A172 (cell line): ENCODE measurements at places on chromosomes 3 and 15.

- peak; percentile 76 for DNase-seq
These were observed 2.2 kb upstream of the GRAMD2A start for GRCh38 chr15:72199721-72200212.

- DNase-seq = no peak
These were observed 6.8 kb downstream of the EDEM1 start for GRCh38 chr3:5194341-5194740.

GRCh38 chr3:69266585-69266984, 119.3 kb downstream of the FRMD4B start:
- no peak for DNase-seq

DNA sequence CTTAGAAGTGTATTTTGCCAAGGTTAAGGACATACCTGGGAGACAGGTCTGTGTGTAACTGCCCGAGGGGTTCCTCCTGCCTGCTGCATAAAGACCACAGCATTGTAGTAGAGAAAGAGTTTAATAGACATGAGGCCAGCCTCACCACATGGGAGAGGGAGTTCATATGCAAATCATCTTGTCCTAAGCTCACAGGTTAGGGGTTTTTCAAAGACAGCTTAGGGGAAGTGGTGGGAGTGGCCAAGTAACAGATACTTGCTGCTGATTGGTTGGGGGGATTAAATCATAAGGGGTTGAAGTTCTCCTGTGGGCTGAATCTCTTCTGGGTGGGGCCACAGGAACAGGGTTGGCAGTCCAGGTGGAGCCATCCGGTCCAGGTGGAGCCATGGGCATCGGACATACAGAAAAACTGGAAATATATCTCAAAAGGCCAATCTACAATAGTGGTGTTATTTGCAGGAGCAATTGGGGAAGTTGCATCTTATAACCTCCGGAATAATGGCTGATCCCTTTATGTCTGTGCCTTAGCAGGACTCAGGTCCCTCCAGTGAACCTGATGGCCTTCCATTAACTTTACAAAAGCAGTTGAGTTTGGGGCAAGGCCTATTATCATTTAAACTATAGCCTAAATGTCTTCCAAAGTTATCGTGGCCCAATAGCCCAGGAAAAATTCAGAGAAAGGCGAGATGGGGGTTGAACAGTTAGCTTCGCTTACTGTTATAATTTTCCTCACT, 86.0 kb upstream of the MFGE8 start:
- DNase-seq = no peak

DNA sequence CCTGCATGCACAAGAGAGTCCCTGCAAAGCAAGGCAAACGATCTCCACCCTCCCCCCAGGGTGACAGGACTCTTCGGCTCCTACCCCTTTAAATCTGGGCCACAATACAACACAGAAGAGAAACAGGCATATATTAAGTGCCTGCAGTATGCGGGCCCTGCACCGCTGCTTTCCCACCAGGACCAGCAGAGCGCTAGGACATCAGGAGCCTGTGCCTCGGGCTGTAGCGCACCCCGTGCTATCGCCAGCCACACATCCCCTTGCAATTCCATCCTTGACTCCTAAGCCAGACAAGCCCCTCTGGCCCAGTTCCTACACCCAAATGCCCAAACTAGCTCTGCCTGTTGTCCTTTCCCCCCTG, 4.1 kb downstream of the GALNT15 start:
- DNase-seq = no peak

DNA sequence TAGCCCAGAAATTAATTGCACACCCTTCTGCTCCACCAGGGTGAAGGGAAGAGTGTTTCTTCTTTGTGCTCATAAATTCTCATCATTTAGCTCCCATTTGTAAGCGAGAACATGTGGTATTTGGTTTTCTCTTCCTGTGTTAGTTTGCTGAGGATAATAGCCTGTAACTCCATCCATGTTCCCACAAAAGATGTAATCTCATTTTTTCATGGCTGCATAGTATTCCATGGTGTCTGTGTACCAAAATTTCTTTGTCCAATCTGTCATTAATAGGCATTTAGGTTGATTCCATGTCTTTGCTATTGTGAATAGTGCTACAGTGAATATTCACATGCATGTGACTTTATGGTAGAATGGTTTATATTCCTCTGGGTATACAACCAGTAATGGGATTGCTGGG, 86.8 kb downstream of the DTWD1 start:
- DNase-seq = no peak

DNA sequence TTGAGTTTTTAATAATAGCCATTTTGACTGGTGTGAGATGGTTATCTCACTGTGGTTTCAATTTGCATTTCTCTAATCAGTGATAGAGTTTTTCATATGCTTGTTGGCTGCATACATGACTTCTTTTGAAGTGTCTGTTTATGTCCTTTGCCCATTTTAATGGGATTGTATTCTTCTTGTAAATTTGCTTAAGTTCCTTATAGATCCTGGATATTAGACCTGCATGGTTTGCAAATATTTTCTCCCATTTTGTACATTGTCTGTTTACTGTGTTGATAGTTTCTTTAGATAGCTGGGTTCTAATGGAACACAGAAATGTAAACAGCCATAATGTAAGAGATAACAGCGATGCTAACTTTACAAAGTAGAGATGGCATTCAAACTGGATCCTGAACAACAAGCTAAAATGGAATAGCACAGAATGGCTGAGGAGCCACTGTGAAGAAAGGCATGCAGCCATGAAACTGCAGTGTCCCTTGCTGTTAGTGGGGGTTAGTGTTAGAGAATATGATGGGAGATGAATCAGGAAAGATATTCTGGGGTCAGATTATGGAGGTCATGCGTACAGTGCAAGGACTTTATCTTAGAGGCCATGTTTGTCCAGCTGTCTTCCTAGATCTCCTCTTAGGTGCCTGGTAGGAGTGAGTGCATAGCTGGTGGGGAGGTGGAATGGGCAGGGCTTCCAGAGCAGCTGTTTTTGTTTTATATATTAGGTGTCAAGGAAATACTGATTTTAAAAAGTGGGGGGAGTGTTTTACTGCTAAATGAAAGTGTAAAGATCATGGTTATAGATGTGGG, 48.1 kb downstream of the BBS4 start:
- DNase-seq = no peak

DNA sequence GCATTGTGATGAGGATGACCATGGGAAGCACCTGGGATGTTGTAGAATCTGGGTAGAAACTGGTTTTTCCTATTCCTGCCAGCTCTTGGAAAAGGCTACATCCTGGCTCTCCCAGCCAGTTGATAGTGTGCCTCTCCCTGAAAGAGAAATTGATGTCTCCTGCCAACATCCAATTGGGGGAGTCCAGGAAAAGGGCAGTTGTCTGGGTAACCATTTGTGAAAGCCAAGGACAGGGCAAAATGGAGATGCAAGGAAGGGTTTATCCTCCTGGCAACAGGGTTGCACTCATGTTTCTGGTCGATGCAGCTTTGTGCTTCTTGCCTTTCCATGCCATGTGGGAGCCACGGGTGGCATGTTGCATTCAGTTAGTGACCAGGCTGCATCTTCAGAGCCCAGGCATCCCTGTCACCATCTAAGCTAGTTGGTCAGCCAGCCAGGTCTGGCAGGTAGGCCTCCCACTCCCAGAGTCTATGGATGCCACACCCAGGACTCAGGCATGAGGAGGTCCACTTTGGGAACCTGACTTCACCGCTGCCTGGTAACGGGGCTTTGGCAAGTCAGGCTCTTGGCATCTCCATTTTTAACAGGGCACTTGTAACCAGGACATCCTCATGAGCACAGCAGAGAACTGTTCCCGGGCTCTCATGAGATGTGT, 153.5 kb downstream of the DNAJB8 start:
- no peak for DNase-seq

- DNase-seq = no peak
These were observed 39.0 kb downstream of the FSIP1 start for GRCh38 chr15:39743611-39744010.

GRCh38 chr3:104696470-104696869, 670.2 kb upstream of the ALCAM start:
- DNase-seq = no peak

- DNase-seq = no peak
These were observed 261.8 kb upstream of the GOLGA6L4 start for GRCh38 chr15:83973816-83974215.

GRCh38 chr3:115825046-115825445, 201.7 kb downstream of the GAP43 start:
- DNase-seq = peak; percentile 76

- no peak for DNase-seq
These were observed 32.7 kb downstream of the CD200 start for GRCh38 chr3:112365636-112366035.

GRCh38 chr3:3531476-3531875, 267.8 kb upstream of the LRRN1 start:
- DNase-seq = no peak

DNA sequence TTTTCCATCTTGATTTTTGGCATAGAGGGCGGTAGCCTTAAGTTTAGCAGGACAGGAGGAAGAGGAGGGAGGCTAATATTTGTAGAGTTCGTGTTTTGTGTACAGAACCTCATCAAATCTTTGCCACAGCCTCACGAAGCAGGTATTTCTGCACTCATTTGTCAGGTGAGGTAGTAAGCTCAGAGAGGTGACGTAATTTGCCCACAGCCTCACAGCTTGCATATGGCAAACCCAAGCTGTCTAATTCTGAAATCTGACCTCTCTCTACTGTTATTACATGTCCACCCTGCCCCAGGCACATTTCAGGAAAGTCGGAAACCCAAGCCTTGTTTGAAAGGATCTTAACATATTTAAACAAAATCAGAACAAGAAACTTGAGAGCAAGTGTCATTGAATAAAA, 91.1 kb upstream of the TPM1 start:
- no peak for DNase-seq

DNA sequence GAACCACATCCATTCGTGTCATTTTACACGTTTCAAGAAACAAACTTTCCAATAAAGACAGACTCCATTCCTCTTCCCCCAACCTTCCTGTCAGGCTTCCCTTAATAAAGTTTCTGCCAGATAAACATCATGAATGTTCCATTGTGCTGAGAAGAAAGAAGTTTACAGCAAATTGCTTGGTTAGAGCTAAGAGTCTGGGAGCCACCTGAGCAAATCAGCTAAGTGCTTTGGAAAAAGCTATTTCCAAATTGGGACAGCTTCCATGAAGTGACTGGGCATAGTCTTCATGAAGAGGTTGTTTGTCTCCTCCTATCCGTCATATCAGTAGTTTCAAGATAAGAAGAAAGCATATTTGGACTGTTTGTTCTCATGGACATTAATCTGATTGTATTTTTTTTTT, 77.0 kb downstream of the MAGI1 start:
- no peak for DNase-seq

GRCh38 chr15:48333540-48333939, 2.3 kb downstream of the DUT start:
- DNase-seq = no peak

DNA sequence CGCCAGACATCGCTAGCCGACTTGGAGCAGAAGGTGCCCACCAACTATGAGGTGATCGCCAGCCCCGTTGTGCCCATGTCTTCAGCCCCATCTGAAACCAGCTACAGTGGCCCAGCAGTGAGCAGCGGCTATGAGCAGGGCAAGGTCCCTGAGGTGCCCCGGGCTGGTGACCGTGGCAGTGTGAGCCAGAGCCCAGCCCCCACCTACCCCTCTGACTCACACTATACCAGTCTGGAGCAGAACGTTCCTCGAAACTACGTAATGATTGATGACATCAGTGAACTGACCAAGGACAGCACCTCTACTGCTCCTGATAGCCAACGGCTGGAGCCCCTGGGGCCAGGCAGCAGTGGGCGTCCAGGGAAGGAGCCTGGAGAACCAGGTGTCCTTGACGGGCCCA, 12.9 kb upstream of the APEH start:
- DNase-seq = no peak

DNA sequence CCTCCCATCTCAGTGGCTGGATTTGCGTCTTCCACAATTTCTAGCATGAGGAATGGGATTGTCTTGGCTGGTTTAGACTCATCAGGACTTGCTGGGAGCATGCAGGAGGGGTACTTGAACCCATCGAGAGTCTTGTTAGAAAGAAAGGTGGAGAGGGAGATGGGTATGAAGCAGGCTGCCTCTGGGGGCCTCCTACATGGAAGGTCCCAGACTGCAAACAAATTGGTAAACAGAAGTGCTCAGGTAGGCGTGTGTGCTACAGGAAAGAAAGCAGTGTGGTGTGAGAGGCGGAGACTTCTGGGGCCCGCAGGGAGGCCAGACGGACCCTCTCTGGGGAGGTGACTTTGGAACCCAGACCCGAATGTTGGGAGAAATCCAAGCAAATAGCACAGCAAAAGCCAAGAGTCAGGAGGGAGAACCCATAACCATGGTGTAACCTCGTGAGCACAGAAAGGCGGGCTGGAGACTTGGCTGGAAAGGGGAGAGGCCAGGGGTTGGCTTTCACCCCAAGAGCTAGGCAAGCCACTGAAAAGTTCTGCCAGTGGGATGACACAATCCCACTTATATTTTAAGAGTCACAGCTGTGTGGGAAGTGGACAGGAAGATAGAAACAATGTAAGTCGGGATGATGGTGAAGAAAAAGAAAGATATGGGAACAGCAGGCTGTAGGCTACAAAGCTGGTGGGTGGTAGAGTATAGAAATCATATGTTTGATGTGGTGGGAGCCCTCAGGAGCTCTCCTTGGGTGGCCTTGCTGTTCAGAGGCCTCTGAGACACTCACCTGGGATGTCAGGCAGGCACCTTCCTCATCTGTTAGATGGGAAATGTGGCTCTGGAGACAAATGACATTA, 130.1 kb upstream of the PRR20G start:
- no peak for DNase-seq

- peak; percentile 80 for DNase-seq
These were observed 74.1 kb downstream of the GAP43 start for GRCh38 chr3:115697263-115698053.
